NCI-H2171 (cell line): ENCODE measurements at places on chromosomes 2 and 18.

- no peak for DNase-seq
Measured at GRCh38 chr18:11810379-11810778, 40.8 kb upstream of the CHMP1B start.

DNA sequence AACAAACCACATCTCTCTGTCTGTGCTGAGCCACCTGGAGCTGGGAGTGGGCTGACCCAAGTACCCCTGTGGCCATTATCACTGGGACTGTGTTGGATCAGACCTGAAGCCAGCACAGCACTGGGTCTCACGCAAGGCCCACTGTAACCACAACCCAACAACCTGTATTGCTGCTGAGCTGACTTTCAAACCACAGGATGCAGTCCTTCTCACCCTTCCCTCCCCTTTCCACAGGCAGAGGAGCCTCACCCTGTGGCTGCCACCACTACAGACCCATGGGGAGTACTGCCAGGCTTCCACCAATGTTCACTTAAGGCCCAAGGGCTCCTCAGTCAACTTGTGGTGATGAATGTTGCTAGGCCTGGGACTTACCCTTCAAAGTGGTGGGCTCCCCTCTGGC is 135.7 kb downstream of the DIS3L2 start:
- no peak for DNase-seq

DNA sequence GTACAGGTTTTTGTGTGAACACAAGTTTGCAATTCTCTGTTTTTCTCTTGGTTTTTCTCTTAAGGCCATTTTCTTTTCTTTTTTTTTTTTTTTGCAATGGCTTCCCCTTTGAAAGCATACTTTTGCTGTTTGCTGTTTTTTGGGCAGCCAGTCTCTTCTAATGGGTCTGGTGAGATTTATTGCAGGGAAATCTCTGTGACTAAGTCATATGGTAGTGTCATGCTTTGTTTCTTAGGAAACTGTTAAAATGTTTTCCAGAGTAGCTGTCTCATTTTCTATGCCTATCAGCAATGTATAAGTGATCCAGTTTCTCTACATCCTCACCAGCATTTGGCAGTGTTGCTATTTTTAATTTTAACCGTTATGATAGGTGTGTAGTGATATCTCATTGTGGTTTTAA is 27.9 kb upstream of the CDCA7 start:
- no peak for DNase-seq

- no peak for DNase-seq
Measured at GRCh38 chr2:42169874-42170521, 845 bp downstream of the EML4 start.

- no peak for DNase-seq
Measured at GRCh38 chr2:15763106-15763821, 171.6 kb downstream of the DDX1 start.

DNA sequence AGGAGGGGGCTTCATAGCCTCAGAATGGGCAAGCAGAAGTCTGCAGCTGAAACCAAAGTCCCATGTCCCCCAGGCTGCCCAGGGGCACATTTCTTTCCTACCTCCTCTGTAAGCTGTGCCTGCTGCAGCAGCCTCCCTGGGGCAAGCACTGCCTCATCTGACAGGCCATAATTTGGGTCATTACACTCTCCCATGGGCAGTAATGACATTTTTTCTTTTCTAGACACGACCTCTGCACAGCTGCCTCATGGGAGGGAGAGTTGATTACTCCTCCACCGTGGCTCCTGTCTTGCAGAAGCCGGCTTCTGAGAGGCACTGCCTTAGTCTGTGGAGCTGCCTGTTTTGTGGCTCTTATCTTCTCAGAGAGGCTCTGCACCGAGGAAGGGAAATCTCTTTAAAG is 268.9 kb downstream of the TDRD15 start:
- DNase-seq = no peak

DNA sequence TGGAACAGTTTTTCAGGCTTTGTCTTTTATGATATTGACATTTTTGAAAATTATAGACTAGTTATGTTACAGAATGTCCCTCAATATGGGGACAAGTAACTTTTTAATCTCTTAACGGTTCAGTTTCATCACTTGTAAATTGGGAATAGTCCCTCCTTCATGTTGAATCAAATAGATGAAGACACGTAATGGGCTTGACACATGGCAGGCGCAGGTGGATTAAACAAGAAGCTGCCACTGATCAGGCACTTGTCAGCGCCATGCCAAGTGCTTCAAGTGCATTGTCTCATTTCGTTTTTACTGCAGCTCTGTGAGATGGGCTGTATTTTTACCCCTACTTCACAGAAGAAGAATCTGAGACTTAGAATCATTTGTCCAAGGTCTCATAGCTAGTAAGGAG is 9.5 kb upstream of the SMAD4 start:
- DNase-seq = no peak

- no peak for DNase-seq
Measured at GRCh38 chr18:76412010-76412817, 82.8 kb downstream of the ZNF516 start.

GRCh38 chr2:158969162-158969714 is 798 bp downstream of the TANC1 start:
- DNase-seq = no peak

DNA sequence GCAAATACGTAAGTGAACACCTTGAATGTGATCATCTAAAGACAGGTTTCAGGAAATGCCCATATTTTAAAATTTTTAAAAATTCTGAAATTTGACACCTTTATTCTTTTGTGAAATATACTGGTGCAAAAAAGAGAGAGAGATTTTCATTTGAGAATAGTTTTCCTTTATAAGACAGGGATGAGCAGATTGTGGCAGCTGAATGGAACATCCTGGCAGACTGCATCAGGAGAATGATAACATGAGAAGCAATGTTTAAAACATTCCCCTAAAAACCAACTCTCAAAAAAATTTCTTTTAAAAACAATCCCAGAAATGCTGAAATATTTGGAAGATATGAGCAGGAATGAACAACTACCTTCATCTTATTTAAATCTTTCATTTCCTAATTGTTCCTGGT is 744.8 kb upstream of the ID2 start:
- no peak for DNase-seq

- no peak for DNase-seq
Measured at GRCh38 chr18:52391810-52392559, 52.0 kb downstream of the DCC start.

GRCh38 chr2:43387092-43388062 is 161.0 kb upstream of the ZFP36L2 start:
- no peak for DNase-seq

DNA sequence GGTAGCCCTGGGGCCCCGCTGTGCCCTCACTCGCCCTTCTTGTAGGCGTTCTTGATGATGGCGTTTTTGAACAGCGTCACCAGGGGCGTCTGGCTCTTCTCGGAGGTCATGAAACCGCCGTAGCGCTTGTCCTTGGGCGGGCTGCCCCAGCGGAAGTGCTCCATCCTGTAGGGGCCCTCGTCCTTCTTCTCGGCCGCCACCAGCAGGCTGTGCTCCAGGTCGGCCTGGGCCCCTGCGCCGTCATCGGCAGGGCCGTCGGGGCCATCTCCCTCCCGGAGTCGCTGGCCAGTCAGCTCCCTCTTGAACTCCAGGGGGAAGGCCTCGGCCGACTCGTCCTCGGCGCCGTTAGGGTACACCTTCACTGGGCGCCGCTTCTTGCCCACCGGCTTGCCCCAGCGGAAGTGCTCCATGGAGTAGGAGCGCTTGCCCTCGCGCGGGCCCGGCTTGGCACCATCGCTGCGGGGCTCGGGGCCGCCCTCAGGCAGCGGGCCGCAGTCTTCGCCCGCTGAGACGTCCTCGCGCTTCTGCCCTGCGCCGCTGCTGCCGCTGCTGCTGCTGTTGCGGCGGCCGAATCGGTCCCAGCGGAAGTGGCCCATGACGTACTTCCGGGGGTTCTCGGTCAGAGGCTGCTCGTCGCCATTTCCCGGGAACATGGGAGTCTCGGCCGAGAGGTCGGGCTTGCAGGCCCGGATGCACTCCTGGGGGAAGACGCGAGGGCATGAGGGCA is 7.2 kb downstream of the POMC start:
- peak; percentile 67 for DNase-seq

DNA sequence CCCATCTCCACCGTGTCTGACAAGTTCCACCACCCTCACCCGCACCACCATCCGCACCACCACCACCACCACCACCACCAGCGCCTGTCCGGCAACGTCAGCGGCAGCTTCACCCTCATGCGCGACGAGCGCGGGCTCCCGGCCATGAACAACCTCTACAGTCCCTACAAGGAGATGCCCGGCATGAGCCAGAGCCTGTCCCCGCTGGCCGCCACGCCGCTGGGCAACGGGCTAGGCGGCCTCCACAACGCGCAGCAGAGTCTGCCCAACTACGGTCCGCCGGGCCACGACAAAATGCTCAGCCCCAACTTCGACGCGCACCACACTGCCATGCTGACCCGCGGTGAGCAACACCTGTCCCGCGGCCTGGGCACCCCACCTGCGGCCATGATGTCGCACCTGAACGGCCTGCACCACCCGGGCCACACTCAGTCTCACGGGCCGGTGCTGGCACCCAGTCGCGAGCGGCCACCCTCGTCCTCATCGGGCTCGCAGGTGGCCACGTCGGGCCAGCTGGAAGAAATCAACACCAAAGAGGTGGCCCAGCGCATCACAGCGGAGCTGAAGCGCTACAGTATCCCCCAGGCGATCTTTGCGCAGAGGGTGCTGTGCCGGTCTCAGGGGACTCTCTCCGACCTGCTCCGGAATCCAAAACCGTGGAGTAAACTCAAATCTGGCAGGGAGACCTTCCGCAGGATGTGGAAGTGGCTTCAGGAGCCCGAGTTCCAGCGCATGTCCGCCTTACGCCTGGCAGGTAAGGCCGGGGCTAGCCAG is 1.2 kb downstream of the ONECUT2 start:
- no peak for DNase-seq

DNA sequence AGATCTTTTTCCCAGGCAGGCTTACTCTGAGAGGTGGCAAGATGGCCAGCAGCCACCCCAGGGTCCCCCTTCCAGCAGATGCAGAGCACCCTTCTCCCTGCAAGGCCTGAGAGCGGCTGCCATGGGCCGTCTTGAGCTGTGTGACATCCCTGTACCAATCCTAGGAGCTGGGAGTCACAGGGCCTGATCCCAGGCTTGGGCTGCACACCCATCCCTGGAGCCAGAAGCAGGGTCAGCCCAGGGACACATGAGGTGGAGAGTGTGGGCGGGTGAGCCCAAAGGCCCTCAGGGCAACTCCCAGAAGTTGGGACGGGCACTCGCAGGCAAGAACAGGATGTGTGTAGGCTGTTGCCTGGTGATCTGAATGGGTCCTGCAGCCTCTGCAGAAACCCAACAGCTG is 40.5 kb downstream of the CROCC2 start:
- no peak for DNase-seq

DNA sequence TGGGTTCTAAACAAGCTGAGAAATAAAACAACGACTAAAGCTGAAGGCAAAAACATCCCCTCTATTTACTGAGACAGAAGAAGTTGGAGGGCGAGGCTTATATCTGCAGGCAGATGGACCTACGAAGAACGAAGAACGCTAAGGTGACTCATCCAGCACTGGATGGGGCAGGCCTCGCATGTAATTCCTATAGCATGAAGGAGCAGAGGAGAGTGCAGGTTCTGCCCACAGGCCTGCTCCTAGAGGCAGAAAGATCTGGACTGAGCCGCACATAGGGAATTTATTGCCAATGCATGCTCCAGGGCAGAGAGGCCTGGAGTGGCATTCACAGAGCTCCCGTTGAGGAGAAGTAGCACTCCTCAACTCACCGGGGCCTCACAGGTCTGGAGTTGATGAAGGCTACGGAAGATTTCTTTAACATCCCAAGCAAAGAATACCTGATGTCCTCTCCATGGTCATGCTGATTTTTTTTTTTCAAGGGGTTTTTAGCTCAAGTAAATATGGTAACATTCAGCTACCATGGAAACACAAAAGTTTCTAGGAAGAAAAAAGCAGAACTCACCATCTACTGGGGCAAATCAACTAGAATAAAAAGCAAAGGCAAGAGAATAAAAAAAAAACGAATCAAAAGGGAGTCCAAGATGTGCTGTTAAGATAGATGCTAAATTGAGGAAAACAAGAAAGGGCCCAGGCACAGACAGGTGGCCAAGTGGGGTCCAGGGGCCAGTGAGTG is 10.4 kb upstream of the METTL21A start:
- no peak for DNase-seq

DNA sequence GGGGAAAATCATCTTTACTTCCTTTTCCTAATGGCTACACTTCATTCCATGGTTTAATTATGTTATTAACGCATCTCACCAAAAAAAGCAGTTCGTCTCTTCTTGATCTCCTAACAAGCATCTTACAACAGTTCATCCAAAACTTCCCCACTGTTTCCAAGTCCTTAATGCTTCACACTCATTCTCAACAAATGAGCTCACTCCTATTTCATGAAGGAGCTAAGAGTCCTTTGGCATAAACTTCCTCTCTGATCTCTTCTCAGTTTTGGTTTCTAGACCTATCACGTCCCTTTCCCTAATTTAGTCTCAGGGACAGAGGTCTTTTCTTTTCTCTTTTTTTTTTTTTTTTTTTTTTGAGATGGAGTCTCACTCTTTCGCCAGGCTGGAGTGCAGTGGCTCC is 205.9 kb upstream of the SLC39A10 start:
- DNase-seq = no peak
